Osteoblast (primary cell): ENCODE measurements at places on chromosomes 5 and 9. TPM values are rescaled to one million over a fixed set of nuclear protein-coding genes. Genes with fewer than 3 reads are reported as not detected.

Gene ARRDC1
- 11.9 and 15.0 TPM in 2 replicates for total RNA-seq

- no peak for DNase-seq
Observed at GRCh38 chr5:35415309-35415708, 185.0 kb upstream of the PRLR start.

DNA sequence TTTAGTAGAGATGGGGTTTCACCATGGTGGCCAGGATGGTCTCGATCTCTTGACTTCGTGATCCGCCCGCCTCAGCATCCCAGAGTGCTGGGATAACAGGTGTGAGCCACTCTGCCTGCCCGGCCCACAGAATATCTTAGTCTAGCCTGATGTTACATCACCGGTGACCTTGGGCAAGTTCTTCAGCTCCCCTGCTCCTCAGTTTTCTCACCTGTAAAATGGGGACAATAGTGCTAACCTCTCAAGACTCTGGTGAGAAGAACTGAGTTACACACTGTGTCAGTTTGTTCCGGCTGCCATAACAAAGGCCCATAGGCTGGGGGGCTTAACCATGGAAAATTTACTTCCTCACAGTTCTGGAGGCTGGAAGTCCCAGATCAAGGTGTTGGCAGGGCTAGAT, 12.5 kb upstream of the HABP4 start:
- no peak for DNase-seq

DNA sequence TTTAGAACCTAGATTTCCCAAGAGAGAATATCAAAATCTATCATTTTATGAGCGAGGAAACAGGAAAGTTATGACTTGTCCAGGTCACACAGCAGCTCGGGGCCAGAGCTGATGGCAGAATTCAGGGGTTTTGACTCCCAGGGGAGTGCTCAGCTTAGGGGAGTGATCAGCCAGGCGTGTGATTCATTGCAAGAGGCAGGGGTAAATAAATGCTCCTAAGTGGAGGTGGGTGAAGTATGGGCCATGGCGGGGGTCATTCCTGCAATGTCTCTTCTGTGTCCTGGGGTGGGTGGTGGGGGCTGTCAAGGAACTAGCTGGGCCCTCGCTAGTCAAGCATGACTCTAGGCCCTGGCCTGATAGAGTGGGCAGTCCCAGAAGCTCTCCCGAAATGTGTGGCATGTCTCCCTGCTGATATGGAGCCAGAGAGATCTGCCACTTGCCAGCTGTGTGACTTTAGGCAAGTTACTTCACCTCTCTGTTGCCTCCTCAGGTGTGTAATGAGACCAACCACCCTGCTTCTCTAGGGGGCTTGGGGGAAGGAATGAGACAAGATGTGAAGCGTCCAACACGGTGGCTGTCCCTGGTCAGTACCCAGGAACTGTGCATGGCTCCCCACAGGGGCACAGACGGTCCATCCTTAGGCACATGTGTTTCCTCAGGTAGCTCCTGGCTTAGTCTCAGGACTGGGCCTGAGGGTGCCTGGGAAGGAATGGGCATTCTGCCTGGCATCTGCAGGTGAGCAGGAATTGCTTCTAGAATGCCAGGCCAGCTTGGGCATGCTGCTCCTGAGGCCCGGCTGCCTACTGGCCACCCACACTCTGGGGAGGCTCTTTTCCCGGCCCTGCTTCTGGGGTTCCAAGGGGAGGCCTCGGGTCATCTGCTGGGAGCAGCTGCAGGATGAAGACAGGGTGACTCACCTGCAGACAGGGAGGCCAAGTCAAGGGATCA, 36.5 kb upstream of the SH3PXD2B start:
- peak; percentile 90 for DNase-seq

Gene KLF9
- 46.9 and 51.8 TPM in 2 replicates for total RNA-seq

- no peak for DNase-seq
Observed at GRCh38 chr9:107838766-107839165, 349.2 kb upstream of the KLF4 start.

GRCh38 chr9:33472881-33473615, 676 bp downstream of the NOL6 start:
- peak; percentile 26 for DNase-seq

DNA sequence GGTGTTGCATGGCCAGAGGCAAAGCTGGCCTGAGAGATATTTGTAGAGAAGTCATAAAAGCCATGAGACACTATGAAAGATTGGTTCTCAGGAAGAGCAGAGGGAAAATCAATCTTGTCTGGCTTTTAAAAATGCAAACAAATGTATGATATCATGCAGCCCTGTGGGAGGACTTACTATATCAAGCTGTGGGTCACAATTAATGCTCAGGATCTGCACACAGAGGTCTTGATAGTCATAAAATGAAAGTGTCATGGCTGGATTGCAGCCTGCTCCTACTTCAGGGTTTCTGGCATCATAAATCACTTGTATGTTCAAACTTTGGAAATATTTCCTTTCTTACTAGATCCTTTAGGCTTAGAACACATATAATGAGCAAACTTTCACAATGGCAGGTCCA, 151.5 kb downstream of the SEMA6A start:
- DNase-seq, result no peak

Gene RFESD
- total RNA-seq, result 2.7 and 4.3 TPM in 2 replicates

- DNase-seq, result no peak
Observed at GRCh38 chr5:93899026-93899600, 157.7 kb upstream of the POU5F2 start.

- peak; percentile 91 for DNase-seq
Observed at GRCh38 chr5:177071666-177072385, 14.9 kb upstream of the FGFR4 start.

- DNase-seq, result no peak
Observed at GRCh38 chr9:70403166-70403565, 11.3 kb downstream of the KLF9 start.

Gene C7
- total RNA-seq, result 0.36 and 0.88 TPM in 2 replicates

Gene CDH6
- 9.4 and 16.3 TPM in 2 replicates for total RNA-seq

Gene MAML1
- 12.4 and 14.1 TPM in 2 replicates for total RNA-seq

Gene TEX48
- not detected in 2 replicates for total RNA-seq

GRCh38 chr5:105836887-105837286, 1833.8 kb downstream of the EFNA5 start:
- peak; percentile 5 for DNase-seq

GRCh38 chr5:179764056-179764455, 29.7 kb upstream of the LTC4S start:
- DNase-seq, result no peak

DNA sequence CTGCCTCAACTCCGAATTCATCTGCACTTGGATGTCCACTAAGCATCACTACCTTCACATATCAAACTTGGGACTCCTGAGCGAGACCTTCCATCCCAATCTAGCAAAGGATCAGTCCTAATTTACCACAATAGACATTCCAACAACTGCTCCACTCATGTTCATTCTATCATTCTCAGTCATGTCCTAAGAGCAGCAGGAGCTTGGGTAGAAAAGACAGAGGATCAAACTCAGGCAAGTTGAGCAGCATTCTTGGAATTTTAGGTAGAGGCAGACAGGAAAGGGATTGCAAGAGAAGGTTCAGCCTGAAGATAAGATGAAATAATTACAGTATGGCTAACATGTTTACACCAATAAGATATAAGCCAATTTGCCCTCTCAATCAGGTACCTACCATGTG, 51.7 kb downstream of the AUH start:
- no peak for DNase-seq

Gene DDX4
- under 0.01 TPM in 1 of 2 replicates, not detected in the other for total RNA-seq

Gene PTGDS
- total RNA-seq, result 37.4 and 57.9 TPM in 2 replicates

- DNase-seq, result no peak
Observed at GRCh38 chr9:131513177-131513576, 10.5 kb downstream of the POMT1 start.

DNA sequence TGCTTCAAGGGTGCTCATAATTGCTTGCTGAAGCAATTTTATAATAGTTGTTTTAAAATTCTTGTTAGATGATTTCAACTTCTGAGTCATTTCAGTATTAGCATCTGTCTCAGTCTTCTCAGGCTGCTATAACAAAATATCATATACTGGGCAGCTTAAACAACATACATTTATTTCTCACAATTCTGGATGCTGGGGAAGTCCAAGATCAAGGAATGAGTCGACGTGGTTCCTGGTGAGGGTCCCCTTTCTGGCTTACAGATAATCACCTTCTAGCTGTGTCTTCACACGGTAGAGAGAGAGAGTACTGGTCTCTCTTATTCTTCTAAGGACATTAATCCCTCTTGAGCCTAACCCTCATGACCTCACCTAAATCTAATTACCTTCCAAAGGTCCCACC, 160.4 kb downstream of the SIL1 start:
- no peak for DNase-seq

GRCh38 chr9:104568868-104569267, at the start of gene OR13C8:
OR13C8 (plus strand) TSS chr9:104569168; CDS start chr9:104569168, 0 bp downstream.
- no peak for DNase-seq

- DNase-seq, result no peak
Observed at GRCh38 chr9:77328102-77328501, 150.8 kb downstream of the VPS13A start.

GRCh38 chr5:133927300-133928180, 40.9 kb downstream of the C5orf15 start:
- no peak for DNase-seq

Gene ADRA1B
- 0.29 and 0.36 TPM in 2 replicates for total RNA-seq
